ENCODE measurements at places on chromosomes 3 and 15.

- DNase-seq, result no peak
These were observed 116.9 kb downstream of the PLOD2 start for GRCh38 chr3:146044046-146044445.

DNA sequence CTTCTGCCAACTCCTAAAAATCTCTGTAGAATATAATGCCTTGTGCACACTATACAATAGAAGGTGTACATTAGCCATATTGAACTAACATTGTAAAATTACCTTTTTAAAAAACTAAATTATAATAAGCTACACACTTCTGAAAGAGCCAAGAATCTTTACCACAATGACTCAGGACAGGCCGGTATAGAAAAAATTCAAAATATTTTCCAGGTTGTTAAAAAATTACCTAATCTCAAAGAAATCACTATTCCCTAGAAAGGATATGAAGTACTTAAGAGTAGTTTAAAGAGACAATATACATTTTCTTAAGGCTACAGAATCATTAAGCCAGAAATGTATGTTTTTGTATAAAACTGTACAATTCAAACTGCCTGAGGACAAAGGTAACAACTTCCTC, 48.5 kb downstream of the TJP1 start:
- no peak for DNase-seq

DNA sequence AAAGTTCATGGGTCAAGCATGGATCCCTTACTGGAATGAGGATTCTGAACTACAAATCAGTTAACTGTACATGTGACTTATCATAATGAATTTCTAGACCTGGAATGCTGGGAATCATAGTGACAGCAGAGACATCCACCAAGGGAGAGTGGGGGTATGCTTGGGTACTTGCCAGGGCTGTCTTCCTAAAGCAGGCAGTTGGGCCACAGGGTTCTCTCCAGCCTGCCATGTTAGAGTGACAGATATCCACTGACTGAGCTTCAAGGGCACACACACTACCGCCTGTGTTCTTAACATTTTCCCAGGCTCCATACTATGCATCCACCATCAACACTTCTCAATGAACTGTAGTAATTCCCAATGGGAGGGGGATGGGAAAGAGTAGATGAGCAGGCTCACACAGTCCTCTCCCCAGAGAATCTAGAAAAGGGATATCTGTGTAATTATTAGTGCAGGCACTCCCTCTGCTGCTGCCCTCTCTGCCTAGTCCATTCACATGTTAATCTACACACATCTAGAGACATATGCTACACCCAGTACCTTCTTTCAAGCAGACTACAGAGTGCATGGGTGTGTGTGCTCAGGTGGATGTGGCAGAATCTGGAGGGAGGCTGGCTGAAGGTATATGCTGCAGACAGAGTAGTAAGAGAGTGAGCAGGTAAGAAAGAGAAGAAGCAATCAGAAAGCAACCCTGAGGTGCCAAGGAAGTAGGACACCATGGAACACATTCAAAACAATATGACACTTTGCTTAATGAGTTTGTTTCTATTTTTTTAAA, 3.7 kb downstream of the FSTL1 start:
- no peak for DNase-seq

GRCh38 chr3:4508048-4508981, 15.2 kb downstream of the ITPR1 start:
- no peak for DNase-seq

DNA sequence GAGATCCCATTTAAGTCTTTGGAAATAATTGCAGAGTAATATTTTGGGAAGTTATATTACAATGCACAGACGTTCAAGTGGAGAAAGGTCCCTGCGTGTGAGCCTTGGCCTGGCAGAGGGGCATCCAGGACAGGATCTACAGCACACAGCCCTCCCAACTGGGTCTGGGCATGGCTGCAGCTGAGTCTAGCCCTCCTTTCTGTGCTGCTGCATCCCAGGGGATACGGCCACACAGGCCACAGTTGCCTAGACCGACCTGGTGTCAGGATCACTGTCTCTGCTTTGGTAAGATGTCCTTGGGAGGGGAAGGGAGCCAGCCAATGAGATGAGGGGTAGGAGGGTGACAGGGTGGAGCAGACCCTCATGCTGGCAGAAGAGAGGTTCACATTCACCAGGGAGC, 46.1 kb downstream of the APBA2 start:
- DNase-seq, result no peak

- DNase-seq, result peak; percentile 18
These were observed 441.2 kb downstream of the FHIT start for GRCh38 chr3:60809857-60810610.

DNA sequence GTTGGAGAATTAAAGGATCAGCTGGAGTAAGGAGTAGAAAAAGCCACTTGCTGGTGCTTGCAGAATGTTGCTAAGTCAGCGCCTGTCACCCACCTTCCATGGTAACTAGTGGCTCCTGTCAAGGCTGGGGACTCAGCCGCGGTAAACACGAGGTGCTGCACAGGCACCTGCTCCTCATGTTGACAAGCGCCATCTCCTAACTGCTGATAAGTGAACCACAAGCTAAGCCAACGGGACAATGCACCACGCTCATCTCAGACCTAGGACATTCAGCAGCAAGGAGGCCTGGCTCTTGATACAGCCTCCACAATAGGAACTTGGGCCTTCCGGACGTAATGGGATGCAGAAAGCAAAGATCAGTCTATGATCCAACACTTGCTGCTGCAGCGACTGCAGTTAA, 264.4 kb downstream of the OCA2 start:
- DNase-seq, result no peak

DNA sequence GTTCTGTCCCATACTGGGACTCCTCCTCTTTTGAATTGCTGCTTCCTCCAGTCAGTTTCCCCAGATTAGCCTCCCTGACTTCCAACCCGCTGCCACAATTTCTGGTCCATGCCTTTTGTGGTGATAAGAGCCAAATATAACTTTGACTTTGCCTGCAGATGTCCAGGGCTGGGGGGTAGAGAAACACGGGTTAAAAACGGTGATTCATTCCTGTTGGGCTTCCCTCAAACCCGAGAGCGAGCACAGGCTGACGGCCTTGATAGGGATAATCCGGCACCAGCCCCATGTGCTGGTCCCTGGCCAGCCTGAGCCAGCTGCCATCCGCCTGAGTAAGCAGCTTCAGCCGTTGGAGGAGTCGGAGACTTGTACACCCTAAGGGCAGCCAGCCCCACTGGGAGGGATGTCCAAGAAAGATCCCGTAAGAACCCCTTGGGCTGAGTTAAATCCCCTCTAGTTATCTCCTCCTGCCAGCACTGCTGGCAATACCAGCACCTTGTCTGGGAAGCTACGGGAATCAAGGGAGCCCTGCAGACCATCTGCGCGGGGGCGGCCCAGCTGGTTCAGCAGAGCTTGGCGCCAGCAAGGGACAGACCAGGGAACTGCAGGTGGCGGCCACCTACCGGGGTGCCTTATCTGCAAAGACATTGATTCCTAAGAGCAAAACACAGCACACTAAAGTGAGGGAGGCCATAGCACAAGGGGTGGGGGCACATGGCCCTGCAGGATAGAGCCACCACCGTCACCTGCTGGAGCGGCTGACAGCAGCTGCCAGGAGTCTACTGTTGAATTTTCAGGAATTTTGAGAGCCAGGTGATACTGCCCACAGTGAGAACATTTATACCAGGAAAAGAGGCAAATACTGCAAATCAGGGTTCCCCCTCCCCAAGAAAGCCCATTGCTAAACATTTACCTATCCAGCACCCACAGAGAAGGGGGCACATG, 18.1 kb downstream of the CSPG4 start:
- DNase-seq, result peak; percentile 95

DNA sequence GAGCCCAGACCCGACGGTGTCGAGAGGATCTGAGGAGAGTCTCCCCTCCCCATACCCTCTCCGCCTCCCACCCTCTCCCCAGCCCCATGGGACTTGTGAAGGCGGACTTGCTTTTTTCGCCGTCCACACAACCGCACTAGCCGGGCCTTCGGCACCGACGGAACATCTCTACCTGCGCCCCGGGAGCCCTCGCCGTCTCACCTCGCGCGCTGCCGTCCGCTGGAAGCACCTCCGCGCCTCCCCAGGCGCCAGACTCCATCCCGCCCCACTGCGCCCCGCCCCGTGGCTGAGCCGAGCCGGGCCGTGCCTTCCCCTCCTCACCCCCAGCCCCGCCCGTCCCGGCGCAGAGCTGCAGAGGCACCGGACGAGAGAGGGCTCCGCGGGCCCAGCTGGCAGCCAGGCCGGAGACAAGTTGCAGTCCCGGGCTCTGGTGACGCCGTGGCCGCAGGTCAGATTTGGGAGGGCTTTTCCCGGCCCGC, at the start of the genes DUOX1 and DUOXA1:
Gene DUOX1, plus strand, starts transcription at position 344 of the 479 bp plus-strand sequence. CDS start 1,973 bp downstream, outside the sequence.
Gene DUOXA1, minus strand, starts transcription at position 229 of the 479 bp plus-strand sequence. CDS start 6,865 bp downstream, outside the sequence.
- peak; percentile 75 for DNase-seq

- DNase-seq, result no peak
These were observed 19.2 kb downstream of the CAND2 start for GRCh38 chr3:12815719-12816118.

DNA sequence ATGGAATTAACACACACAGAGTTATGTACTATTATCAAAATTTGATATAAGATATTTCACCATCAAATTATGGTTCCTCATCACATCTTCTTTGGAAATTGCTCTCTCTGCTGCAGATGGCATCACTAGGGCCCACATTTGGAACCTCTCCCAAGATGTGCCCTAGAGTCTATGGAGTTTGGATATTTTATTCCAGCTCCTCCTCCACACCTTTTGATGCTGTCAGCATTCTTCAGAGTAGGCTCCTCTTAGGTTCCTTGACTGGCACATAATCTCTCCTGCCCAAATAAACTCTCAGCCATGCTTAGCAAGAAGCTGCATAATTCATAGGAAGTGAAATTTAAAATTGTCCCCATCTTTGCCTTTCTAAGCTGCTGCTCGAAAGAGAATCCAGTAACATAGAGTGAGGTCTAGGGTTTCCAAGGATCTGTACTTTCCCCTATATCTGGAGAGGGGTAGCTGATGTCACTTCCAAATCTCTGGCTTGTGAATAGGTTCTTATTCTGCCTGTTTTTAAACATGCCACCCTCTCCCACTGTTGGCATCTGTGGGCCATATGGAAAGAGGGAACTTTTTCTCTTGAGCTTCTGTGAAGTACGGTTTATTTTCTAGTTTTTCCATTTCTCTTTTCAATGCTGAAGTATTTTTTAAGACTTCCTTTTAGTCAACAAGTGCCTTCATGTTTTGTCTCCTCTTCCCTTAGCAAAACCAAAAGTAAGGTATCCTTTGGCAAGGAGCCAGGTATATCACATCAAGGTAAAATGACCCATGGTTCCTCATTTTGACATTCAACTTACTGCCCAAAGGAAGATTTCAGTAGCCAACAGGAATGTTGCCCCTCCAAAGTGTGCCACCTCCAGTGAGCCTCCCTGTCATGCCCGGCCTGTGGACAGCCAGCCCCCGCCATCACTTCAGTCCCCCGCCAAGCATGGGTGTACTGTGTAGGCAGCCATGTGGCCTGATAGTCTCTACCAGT, 75.3 kb upstream of the C2CD4B start:
- DNase-seq, result no peak

- no peak for DNase-seq
These were observed 37.7 kb upstream of the POLG start for GRCh38 chr15:89372069-89372935.

GRCh38 chr3:65988411-65989180, 50.1 kb downstream of the MAGI1 start:
- no peak for DNase-seq

DNA sequence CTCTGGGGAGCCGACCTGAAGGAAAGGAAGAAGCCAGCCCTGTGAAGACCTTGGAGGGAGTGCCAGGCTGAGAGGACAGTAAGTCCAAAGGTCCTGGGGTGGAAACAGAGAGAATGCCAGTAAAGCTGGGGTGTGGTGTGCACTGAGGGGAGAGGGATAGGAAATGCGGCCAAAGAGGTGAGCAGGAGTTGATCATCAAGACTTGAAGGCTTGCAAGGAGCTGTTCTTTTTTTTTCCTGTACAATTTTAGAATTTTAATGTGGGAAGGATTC, 73.8 kb downstream of the SYNPR start:
- DNase-seq, result no peak

DNA sequence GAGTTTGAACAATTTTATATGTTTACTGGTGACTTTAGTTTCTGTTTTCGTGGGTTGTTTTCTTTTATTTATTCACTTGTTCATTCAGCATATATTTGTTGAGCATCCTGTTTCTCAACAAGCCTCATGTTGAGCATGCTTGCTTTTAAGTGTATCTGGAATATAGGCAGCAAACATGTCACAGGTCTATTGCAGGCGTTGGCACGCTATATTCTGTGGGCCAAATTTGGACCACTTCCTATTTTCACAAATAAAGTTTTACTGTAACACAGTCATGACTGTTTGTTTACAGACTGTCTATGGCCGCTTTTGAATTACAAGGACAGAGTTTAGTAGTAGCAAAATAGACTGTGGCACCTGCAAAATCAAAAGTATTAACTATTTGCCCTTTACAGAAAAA, 89.6 kb downstream of the THRB start:
- no peak for DNase-seq

DNA sequence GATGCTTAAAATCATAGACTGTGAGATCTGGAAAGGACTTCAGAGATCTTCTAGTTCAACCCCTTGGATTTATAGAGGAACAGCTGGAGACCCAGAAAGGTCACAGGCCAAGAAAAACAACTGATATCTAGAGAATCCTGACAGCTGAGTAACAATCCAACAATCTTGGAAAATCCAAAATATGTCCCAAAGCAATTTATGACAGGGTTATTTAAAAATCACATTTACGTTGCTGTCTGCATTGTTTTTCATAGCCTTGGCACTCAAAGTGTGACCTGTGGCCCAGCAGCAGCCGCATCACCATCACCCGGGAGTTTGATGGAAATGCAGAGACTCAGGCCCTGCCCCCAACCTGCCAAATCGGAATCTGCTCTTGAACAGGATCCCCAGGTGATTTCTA, 78.8 kb downstream of the FBN1 start:
- DNase-seq, result no peak

- no peak for DNase-seq
These were observed 189.1 kb upstream of the CADPS start for GRCh38 chr3:63064209-63064755.

- DNase-seq, result no peak
These were observed 188.8 kb downstream of the FEZF2 start for GRCh38 chr3:62184559-62184958.

- no peak for DNase-seq
These were observed 49.1 kb downstream of the NEK11 start for GRCh38 chr3:131075632-131076328.

DNA sequence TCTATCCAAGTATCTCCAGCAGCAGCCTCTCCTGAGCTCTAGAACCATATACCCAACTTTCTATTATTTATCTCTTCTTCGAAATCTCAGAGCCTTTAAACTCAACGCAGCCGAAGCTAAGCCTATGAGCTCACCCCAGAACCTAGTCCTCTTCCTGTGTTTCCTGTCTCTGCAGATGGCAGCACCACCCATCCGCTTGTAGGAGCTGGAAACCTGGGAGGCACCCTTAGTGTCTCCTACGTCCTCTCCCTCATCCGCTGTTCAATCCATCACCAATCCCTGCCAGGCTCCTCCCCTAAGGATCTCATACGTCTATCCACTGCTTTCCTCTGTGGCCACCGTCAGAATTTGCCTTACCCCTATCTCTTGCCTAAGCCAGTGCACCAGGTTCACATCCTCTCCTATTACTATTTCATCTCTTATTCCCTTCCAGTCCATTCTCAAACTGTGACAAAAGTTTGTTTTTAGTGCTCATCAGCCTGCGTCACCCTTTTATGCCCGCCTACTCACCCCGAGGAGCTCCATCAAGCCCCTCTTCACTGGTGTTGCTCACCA, 9.6 kb downstream of the VGLL4 start:
- no peak for DNase-seq

All from AG20443 (cell line).